COR-L47 (cell line): ENCODE measurements at places on chromosomes 7 and 10.
A peak's percentile ranks its signal among the peaks of the same experiment; 100 is the strongest.

DNA sequence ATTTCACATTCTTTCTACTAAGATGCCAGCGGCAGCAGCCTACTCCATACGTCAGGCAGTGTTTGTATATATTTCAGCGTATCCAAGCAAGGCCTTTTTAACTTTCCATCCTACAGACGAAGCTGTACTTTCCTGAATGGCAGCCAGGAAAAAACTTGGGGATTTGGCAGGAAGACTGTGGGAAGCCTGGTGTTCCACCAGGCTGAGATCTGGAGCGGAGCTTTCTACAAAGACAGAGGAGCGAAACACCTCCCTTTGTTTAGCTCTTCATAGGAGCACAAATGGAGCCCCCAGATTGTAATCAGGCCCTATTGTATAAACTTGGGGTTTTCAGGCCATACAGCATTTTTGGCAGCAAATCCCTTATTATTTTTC, 143.8 kb downstream of the TES start:
- no peak for DNase-seq

- DNase-seq, result no peak
These were observed 29.6 kb downstream of the GLI3 start for GRCh38 chr7:42207420-42207819.

DNA sequence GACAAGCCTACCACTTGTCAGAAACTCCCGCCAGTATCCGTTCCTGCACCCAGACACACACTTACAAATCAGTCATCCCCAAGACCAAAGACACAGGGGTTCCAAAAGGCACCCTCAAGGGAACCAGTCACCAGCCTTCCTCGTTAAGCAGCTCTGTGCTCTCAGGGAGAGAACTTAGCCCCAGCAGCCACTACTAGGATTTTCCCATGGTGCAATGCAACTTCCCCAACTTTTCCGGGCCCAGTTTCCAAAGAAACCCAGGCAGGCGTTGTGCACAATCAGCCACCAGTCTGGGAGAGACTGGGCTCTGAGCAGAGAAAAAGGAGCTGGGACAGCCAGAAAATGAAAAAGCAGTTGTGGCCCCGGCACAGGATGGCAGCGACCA, 1.2 kb downstream of the DLG5 start:
- no peak for DNase-seq

GRCh38 chr7:36623247-36623646, 101.0 kb downstream of the AOAH start:
- no peak for DNase-seq

DNA sequence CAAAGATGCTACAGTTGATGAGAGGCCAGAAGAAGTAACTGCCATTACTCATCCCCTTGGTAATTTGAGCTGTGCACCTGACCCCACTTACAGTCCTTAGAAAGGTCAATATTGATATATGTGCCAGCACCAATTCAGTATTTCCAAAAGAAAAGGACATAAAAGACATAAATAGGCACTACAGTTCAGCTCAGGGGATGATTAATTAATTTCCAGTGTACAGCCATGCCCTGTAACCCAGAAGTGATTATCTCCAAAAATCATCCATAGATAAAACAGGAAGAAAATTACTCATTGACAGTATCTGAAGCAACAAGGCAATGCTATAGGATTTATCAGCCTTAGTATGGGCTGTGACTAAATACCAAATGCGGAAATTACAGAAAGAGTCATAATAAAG, 82.4 kb downstream of the PHYHIPL start:
- DNase-seq, result no peak

GRCh38 chr7:44235582-44236332, 35.0 kb downstream of the YKT6 start:
- DNase-seq, result peak; percentile 90

DNA sequence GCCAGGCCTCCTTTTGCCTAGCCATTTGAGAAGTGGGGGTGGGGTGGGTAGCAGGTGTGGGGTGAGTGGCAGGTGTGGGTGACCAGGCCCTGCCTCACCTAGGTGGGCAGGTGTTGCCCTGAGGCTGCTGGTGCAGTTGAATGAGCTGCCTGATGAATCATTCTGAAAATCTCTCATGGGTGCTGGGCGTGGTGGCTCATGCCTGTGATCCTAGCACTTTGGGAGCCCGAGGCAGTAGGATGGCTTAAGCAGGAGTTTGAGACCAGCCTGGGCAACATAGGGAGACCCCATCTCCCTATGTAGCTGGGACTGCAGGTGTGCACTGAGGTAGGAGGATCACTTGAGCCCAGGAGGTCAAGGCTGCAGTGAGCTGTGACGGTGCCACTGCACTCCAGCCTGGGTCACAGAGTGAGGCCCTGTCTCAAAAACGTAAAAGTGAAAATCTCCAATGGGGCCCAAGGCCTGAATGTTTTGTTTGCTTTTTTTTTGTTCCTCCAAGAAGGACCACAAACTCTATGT, 17.7 kb downstream of the TSPAN14 start:
- DNase-seq, result no peak

DNA sequence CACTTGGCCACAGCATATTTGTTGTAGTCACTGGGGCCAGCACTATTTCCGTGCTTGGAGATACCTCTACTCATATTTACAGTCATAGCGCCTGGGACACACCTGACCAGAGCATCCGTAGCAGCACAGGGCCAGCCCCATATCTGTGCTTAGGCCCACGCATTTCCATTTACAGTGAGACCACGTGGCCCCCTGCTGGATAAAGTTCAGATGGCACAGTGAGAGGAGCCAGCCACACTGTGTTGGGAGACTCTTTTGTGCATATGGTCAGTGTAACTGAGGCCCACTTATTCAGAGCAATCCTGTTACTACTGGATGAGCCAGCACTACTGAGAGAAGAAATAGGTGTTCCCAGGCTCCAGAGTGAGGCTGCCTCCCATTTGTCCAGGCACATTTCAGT, 455.3 kb downstream of the REEP3 start:
- peak; percentile 62 for DNase-seq

GRCh38 chr7:130945411-130945811, 211.4 kb upstream of the KLF14 start:
- no peak for DNase-seq

DNA sequence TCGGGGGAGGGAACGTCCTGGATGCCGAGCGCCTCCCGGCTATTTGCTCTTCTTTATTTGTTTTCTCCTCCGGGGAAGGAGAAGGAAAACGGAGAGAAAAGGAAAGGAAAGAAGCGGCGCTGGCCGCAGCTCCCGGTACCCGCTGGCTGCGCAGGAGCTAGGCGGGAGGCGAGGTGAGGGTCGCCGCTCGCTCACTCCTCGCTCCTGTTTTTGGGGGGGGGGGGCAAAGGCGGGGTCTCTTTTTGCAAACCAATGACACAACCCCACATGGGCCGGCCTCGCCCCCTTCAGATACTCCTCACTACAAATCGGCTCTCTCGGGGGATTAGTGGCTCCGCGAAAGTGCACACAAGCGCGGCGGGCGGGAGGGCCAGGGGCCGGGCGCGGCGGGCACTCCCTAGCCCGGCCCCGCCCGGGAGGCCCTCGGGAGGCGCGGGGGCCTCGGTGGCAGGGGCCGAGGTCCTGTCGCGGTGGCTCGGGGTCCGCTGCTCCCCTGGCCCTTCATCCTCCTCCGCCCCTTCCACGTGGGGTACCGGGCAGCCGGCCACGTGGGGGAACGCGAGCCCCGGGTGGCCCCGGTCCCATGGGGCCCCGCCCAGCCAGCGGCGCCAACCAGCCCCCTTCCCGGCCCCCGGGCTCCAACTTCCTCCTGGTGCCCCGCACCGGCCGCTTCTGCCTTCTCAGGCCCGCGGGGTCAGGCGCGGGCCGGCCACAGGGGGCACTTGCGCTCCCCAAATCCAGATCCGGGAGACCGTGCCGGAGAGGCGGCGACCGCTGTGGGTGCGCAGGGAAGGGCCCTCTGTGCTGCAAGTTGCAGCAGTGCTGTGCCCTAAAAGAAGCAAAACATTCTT, 718 bp upstream of the CTBP2 start:
- DNase-seq, result peak; percentile 39

GRCh38 chr10:117226813-117227451, 14.0 kb upstream of the SLC18A2 start:
- DNase-seq, result peak; percentile 34
